H7 (cell line): ENCODE measurements at places on chromosomes 5 and 9. TPM values are rescaled to one million over a fixed set of nuclear protein-coding genes. Genes with fewer than 3 reads are reported as not detected.
A peak's percentile ranks its signal among the peaks of the same experiment; 100 is the strongest.

GRCh38 chr5:67156976-67157583, 39.5 kb downstream of the CD180 start:
- DNase-seq: peak; percentile 60

GRCh38 chr5:125848751-125849150, 574.5 kb upstream of the GRAMD2B start:
- DNase-seq: no peak

DNA sequence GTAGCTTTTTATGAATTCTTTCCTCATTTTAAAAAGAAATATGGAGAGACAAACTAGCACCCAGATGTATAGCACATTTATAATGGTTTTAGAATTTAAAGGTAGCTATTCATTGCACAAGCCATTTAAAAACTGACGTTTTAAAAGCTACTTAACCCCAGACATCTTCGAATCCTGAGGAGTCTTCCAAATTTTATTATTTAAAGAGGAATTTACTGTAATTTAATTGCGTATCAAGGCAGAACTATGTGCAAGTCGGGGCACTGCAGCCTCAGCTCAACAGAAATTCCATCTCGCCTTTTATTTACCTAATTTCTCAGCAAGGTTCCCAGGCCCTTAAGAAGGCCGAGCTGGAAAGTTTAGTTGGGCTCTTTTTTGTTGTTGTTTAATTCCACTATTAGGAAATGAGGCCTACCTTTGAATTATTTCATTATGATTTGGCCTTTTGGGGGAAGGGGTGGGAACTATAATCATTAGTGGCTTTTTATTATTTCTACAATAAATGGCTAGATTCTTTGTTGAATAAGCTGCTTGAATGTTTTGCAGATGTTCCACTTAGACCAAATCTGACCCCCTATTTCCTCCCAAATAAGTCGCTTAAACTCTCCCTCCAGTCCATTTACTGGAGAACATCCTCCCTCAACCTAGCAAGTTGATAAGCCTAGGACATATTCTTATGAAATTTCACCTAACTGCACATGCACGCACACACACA, 20.2 kb downstream of the NR2F1 start:
- no peak for DNase-seq

- no peak for DNase-seq
Measured at GRCh38 chr9:121645853-121646807, 5.3 kb upstream of the DAB2IP start.

The IDNK gene
- total RNA-seq: 0.78 and 1.4 TPM in 2 replicates

The SPATA9 gene
- total RNA-seq: not detected in 2 replicates

GRCh38 chr5:82408033-82408432, 129.9 kb upstream of the RPS23 start:
- DNase-seq: no peak

The ATOSB gene
- 9.4 and 13.9 TPM in 2 replicates for total RNA-seq

GRCh38 chr9:125650271-125650737, 56.7 kb downstream of the MAPKAP1 start:
- no peak for DNase-seq

GRCh38 chr9:109771796-109772531, 8.0 kb upstream of the PALM2AKAP2 start:
- no peak for DNase-seq

GRCh38 chr5:139124774-139125520, 73.2 kb downstream of the SIL1 start:
- no peak for DNase-seq

GRCh38 chr9:131593091-131593820, 47.9 kb downstream of the PRRT1B start:
- no peak for DNase-seq

- DNase-seq: no peak
Measured at GRCh38 chr9:117355542-117355941, 59.3 kb downstream of the ASTN2 start.
